Stimulated activated naive B cell treated with anti-CD40 and anti-IgM and Interleukin-4, amounts not matched to agents 10 μg/mL and 1 μg/mL and 100 μg/mL, for 72 hours (primary cell): ENCODE measurements at places on chromosomes 3 and 15.

DNA sequence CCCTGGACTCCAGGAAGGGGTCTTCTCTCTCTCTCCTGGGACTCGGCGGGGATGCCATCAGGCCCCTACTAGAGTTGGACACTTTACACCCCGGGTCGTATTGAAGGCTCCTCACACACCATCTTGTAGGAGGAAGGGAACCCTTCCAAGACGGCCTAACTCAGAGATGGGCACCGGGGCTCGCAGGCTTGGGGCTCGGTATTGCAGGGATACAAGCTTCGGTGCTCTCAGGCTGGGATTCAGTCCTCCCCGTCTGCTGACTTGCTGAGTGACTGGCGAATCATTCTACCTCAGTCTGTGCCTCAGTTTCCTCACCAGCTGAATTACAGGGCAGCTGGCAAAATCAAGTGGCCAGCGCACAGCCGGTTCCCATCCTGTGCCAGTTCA is 419 bp upstream of the CALML4 start:
- H3K27me3 ChIP-seq, result no peaks in the 10 kb centered on the region
- no peak overlapping the region for H3K4me3 ChIP-seq
- H3K27ac ChIP-seq, result no peak overlapping the region
- H3K4me1 ChIP-seq, result peaks cover 38% of the 10 kb centered on the region
- peaks cover 30% of the 10 kb centered on the region for H3K36me3 ChIP-seq
- DNase-seq, result no peak

DNA sequence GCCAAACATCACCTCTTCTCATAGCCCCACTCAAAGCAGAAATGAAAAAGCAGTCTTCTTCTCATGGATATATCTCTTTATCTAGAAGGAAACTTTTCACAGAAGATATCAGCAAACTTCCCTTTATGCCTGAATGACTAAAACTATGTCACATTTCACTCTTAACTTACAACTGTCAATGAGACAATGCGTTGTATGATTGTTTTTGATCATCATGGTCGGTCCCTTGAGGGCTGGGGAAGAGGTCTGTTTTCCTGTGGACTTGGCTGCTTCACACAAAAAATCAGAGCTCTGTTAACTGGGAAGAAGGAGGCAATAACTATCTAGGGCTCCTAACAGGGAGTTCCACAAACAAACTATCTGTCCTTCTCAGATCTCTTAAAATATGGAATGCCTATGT is 5.1 kb downstream of the NLGN1 start:
- peaks cover 21% of the 10 kb centered on the region for H3K27me3 ChIP-seq
- H3K36me3 ChIP-seq, result no peaks in the 10 kb centered on the region
- DNase-seq, result no peak
- H3K27ac ChIP-seq, result no peak overlapping the region
- H3K4me1 ChIP-seq, result peaks cover 8% of the 10 kb centered on the region

DNA sequence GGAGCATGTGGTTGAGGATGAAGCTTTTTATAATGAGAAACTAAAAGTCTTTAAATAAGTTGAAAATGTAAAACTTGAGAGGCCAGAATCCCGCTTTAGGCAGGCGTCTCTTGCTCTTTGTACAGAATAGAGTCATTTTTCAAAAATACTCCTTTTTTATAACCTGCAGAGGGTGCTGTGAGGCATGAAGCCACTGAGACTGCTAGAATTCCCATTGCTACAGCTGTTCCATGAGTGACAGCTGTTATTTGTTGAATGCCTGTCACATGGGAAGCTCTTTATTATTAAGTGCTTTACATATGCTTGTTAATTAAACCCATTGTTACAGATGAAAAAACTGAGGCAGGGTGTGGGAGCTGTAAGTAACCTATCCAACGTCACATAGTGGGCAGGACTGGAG is 18.5 kb downstream of the MINAR1 start:
- DNase-seq, result no peak
- H3K36me3 ChIP-seq, result no peaks in the 10 kb centered on the region
- no peaks in the 10 kb centered on the region for H3K4me1 ChIP-seq
- H3K27ac ChIP-seq, result no peak overlapping the region

DNA sequence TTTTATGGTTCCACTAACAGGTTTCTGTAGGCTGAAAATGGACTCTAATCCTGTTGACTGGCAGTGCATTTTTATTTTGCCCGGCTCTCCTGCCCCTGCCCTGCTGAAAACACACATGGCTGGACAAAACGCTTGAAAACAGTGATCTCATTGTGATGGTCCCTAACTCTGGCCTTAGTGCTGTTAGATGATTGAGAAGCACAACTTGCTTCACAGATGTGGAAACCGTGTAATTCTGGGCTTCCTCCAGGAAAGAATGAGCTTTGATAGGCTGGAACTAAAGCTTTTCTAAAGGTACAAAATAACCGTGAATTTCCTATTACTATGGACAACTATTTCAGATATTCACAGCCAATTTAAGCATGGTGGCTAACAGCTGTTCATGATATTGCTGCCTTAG is 121.4 kb downstream of the VGLL3 start:
- H3K27ac ChIP-seq, result no peak overlapping the region
- no peaks in the 10 kb centered on the region for H3K36me3 ChIP-seq
- no peak overlapping the region for H3K4me3 ChIP-seq
- no peaks in the 10 kb centered on the region for H3K27me3 ChIP-seq
- DNase-seq, result no peak

DNA sequence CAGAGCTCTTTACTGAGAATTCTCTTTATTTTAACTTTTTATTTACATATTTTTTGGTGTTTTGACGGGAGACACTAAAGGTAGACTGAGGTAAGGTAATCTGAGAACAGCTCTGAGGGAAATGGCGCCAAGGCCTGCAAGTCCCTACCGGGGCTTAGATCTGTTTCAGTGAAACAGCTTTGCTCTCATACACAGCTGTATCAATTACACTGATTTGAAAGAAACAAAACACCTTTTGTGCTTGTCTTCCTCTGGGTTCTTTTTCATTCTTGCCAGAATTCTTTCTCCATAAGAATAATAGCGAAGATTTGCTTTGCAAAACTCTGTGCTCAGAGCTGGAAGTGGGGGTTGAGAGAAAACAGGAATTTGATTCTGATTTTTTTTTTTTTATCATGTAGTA is 79.5 kb upstream of the PEX5L start:
- H3K4me3 ChIP-seq, result no peak overlapping the region
- H3K4me1 ChIP-seq, result no peaks in the 10 kb centered on the region
- DNase-seq, result no peak
- H3K27ac ChIP-seq, result no peak overlapping the region
- H3K36me3 ChIP-seq, result no peaks in the 10 kb centered on the region

GRCh38 chr15:101521591-101521990 is 32.1 kb upstream of the PCSK6 start:
- peaks cover 30% of the 10 kb centered on the region for H3K27me3 ChIP-seq
- peaks cover 3% of the 10 kb centered on the region for H3K36me3 ChIP-seq
- no peak overlapping the region for H3K27ac ChIP-seq
- no peak overlapping the region for H3K4me3 ChIP-seq

DNA sequence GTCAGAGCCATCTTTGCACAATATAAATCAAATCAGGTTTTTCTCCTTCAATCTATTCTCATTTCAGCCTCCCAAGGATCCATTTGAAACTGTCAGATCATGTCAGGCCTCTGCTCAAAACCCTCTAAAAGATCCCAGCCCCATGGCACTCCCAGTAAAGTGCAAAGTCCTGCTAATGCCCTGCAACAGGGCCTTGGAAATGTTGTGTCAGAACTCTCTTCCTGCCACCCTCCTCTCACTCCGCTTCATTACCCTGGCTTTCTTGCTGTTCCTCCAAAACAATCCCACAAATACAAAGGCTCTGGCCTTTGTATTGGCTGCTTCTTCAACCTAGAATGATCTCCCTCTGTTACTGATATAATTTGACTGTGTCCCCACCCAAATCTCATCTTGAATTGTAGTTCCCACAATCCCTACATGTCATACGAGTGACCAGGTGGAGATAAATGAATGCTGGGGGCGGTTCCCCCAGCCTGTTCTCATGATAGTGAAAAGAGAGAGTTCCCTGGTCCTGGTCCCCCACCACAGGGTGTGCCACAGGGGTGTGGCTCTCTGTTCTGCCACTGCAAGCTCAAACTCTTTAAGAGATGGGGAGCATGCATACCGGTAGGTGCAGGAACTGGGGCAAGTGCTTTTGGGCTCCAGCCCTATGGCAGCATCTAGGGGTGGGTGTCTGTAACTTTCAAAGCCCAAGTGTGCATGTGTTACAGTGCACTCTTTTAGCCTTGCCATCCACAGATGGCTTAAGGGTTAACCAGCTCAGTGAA is 22.9 kb upstream of the TRA2B start:
- peaks cover 14% of the 10 kb centered on the region for H3K27me3 ChIP-seq
- H3K4me1 ChIP-seq, result no peaks in the 10 kb centered on the region
- DNase-seq, result no peak
- H3K27ac ChIP-seq, result no peak overlapping the region
- H3K4me3 ChIP-seq, result no peak overlapping the region
- H3K36me3 ChIP-seq, result peaks cover 5% of the 10 kb centered on the region

DNA sequence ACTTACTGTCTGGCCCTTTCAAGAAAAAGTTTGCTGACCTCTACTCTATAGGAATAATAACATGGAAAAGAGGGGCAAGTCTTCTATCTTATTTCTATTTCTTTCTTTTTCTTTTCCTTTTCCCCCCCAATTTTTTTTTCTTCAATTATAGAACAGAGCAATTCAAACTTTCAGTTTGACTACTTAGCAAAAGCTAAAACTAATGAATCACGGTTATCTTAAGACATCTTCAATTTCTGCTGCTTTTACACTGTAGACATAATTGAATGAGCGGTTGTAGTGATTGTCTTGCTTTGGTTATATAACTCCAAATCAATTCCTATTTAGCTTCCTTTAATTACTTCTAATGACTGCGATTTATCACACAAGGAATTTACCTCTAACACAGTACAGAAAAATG is 74.3 kb upstream of the P2RY1 start:
- H3K4me3 ChIP-seq, result no peak overlapping the region
- no peaks in the 10 kb centered on the region for H3K36me3 ChIP-seq
- peaks cover 5% of the 10 kb centered on the region for H3K27me3 ChIP-seq

DNA sequence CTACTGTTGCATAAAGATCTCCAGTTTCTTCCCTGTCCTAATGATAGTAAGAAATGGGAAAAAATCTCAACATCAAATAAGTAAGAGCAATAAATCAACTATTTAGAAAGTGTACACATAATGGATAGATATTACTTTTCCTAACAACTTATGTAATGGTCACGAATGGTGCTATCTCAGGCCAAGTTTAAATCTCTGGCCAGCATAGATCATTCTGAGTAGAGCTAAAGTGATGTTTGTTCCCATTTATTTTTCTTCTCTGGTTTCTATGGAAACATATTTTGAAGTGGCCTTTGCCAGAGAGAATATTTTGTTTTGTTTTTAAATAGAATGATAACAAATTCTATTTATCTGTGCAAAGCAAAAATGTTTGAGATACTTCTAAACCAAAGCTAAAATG is 249.7 kb upstream of the TTC14 start:
- no peaks in the 10 kb centered on the region for H3K4me1 ChIP-seq
- no peaks in the 10 kb centered on the region for H3K27me3 ChIP-seq
- H3K27ac ChIP-seq, result no peak overlapping the region
- DNase-seq, result no peak

- DNase-seq, result no peak
- no peaks in the 10 kb centered on the region for H3K4me1 ChIP-seq
- no peak overlapping the region for H3K4me3 ChIP-seq
- H3K36me3 ChIP-seq, result no peaks in the 10 kb centered on the region
- no peak overlapping the region for H3K27ac ChIP-seq
Observed at GRCh38 chr3:79154865-79155264, 612.9 kb downstream of the ROBO1 start.

DNA sequence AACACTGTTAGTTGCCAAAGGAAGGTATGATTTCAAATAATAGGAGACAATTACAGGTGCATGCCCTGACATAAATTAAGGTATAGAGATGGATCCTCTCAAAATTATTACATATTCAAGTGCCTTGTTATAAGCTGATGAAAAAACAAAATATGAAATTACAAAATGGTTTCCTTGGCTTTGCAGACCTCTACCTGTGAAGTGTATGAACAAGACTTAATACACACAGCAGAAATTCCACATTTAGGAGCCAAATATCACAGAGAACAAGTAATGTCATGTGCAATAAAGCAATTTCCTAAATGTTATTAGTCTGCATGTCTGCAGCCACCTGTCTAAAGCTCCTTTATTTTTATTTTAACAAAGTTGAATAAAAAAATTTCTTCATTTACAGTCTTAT is 151.5 kb downstream of the ALCAM start:
- H3K4me3 ChIP-seq, result no peak overlapping the region
- peaks cover 3% of the 10 kb centered on the region for H3K36me3 ChIP-seq
- peaks cover 1% of the 10 kb centered on the region for H3K4me1 ChIP-seq
- H3K27ac ChIP-seq, result no peak overlapping the region

- no peak for DNase-seq
- no peaks in the 10 kb centered on the region for H3K4me1 ChIP-seq
- H3K4me3 ChIP-seq, result no peak overlapping the region
- no peaks in the 10 kb centered on the region for H3K36me3 ChIP-seq
- H3K27ac ChIP-seq, result no peak overlapping the region
Observed at GRCh38 chr3:146189519-146190173, 28.7 kb upstream of the PLOD2 start.

DNA sequence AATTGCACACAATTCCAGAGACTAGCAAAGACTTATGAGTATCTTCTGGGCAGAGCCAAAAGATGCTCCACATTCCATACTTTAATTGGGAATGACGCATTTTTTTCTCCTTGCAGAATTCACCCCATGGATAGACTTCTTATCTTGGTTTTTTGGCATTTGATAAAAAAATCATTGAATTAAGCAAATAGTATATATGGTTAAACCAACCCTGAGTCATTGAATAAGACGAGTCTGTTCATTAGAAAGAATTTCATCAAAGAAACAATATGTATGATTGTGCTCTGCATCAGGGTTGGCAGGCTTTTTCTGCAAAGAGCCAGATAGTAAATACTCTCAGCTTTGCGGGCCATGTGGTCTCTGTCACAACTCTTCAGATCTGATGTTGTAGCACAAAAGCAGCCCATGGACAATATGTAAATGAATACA is 9.2 kb upstream of the PDZRN3 start:
- H3K4me3 ChIP-seq, result no peak overlapping the region
- no peak overlapping the region for H3K27ac ChIP-seq
- H3K27me3 ChIP-seq, result no peaks in the 10 kb centered on the region
- no peaks in the 10 kb centered on the region for H3K4me1 ChIP-seq
- no peaks in the 10 kb centered on the region for H3K36me3 ChIP-seq

DNA sequence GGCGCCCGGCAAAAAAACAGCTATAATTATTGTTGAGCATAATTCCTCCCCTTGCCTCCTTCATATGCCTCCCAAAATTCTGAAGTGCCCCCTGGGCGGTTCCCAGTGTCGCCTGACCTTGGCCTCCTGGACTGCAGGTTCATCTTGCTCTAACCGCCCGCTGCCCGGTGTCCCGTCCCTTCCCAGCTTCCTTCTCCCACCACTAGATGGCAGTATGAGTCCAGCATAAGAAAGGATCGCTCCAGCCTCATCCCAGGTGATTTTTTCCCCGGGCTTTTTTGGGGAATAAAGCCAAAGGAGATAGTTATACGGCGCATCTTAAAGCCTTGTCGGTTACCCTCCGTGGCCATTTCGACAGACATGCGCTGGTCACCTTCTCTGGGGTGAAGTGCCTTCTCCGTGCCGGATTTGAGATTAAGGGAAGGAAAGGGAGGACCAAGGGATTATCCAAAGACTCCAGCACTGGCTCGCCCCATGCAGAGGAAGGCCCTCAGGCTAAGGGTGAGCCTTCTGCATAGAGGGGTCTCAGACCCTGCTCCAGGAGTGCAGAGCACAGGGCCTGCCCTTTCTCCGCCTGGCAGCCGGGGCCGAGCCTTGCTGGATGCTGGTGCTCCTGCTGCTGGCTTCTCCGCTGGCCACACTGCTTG is 45.8 kb upstream of the TRA2B start:
- H3K4me1 ChIP-seq, result peaks cover 5% of the 10 kb centered on the region
- peak; percentile 35 for DNase-seq
- peaks cover 39% of the 10 kb centered on the region for H3K27me3 ChIP-seq

- no peak overlapping the region for H3K27ac ChIP-seq
- no peaks in the 10 kb centered on the region for H3K36me3 ChIP-seq
- H3K4me1 ChIP-seq, result peaks cover 12% of the 10 kb centered on the region
- H3K27me3 ChIP-seq, result no peaks in the 10 kb centered on the region
- no peak for DNase-seq
Observed at GRCh38 chr3:179454887-179455286, 3.6 kb upstream of the GNB4 start.
